Osteoblast (primary cell): ENCODE measurements at places on chromosomes 3 and 15.

DNA sequence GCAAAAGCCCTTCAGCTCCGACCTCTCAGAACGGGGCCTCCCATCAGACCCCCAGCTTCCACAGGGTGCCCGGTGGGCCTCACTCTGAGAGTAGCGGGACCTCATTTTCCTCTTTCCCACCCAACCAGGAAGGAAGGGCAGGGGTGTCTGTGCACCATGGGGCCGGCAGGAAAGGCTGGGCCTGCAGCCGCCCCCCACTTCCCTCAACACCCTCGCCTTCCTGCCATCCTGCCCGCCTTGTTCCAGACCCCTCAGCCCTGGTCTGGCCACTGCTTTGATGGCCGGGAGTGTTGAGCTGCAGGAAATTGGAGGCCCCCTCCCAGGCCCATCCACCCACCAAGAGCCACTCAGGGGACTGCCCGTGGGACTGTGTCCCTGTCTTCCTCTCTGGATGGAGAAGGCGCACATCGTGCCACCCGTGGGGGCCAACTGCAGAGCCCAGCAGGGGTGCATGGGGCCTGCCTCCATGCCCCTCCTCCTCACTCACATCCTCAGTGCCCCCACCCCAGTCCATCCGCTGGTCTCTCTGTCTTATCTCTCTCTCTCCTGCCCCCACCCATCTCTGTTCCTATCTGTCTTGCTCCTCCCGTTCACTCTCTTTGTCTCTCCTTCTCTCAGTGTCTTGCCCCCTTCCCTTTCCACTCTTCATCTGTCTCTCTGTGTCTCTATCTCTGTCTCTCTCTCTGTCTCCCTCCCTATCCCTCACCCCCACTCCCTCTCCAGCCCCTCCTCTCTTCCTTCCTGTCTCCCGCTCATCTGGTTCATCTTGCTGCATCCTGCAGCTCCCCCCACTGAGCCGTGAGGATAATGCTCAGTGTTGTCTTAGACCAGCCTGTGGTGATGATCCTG lies 1.8 kb upstream of the PLXND1 start:
- peak; percentile 95 for DNase-seq

DNA sequence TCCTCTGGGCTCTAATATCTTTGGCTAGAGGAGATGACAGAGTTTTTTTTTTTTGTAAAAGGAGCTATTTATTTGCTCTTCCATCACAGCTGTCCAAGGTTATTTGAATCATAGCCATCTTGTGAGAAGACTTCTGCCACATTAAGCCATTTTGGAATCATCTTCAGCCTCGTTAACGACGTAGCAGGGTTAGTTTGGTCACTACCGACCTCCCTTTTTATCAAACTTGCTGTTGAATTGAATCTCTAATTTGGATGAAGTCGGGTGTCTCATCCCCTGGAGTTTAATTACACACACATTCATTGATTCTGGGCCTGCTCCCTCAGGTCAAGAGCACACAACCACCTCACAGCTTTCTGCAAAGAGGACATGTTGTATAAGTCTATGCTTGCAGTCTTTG lies 238.7 kb downstream of the CPNE4 start:
- DNase-seq, result no peak

DNA sequence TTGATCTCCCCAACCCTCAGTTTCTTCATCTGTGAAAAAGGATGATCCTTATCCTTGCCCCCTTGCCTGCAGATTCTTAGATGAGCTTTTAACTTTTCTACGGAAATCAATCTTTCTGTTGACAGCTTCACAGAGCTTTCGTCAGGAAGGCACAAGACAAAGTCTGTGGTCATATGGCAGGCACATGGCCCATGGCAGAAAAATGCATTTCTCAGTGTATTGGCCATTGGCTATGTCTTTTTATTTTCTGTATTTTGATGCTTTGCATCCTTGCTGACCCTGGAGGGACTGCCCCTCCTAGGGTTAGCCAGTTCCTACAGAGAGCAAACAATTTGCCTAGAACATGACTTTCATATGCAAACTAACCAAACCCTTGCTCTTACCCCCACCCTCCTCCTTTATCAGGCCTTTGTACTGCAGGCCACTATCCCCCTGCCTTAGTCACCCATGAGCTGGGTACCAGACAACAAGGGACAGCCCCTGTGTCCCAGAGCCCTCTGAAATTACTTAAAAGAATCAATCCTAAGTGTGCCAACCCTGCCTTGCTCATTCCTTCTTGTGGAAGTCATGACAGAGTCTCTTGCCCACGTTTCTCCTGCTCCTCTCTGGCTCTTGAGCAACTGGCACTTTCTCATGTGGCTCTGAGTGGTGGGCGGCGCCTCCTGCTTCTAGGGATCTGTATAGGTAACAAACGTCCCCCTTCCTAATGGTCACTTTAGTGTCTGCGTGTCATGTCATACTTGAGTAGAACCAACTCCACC lies 24.1 kb upstream of the NOX5 start:
- no peak for DNase-seq

DNA sequence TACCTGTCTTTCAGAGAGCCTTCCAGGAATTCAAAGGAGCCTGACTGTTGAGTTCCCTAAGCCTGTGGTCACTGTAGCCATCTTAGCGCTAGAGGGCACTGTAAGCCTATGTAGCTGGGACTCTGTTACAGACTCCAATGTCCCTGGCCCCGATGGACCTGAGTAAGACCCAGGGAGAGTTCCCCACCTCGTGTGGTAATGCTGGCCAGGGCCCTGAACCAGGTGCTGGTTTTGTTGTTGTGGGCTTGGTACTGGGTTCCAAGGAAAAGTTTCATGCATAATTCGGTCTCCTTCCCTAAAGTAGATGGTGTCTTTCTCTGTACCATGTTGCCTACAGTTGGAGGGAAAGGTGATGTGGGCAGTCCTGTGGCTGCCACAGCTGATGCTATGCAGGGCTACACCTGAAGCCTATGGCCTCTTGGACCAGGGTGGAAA lies 32.4 kb downstream of the CDAN1 start:
- DNase-seq, result peak; percentile 92

- no peak for DNase-seq
Observed at GRCh38 chr3:7371693-7372572, 511.0 kb downstream of the GRM7 start.
